Activated CD4-positive, alpha-beta memory T cell treated with anti-CD3 and anti-CD28 coated beads, Interleukin-2, amount 10 ng/mL, durations not matched to agents 7 days and 5 days (primary cell): ENCODE measurements at places on chromosomes 1 and 21. TPM values are rescaled to one million over a fixed set of nuclear protein-coding genes. Genes with fewer than 3 reads are reported as not detected.

DNA sequence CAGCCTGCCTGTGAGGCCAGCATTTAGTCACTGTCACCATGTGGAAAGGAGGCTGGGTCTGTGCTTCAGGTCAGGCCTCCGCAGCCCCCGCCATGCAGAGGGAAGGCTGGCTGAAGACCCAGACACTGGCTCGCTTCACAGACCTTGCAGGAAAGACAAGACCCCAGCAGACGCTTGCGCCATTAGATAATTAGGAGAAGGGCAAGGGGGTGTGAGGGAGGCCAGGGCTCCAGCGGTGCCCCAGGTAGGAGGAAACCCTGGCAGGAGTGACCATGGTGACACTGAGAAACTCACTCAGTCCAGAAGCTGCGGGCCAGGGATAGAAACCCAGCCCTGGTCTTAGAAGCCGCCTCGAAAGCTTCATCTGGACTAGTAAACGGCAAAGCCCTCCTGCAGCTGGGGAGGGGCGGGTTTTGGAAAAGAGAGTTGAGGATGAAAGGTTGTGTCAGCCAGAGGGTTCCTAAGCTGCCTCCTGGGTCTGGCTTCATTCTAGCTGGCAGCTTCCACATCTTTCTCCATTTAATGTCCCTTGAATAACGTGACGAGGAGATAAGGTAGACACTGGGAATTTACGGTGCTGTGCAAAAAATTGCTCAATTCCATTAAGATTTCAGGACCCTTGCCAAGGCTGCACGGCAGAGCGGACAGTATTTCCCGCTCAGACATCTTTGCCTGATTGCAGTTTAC, 294.1 kb upstream of the VAMP3 start:
- no peaks in the 10 kb centered on the region for H3K36me3 ChIP-seq
- no peaks in the 10 kb centered on the region for H3K4me1 ChIP-seq
- H3K27me3 ChIP-seq, result no peaks in the 10 kb centered on the region
- DNase-seq, result no peak
- H3K27ac ChIP-seq, result no peak overlapping the region
- H3K4me3 ChIP-seq, result no peak overlapping the region

The HEYL gene
- total RNA-seq, result not detected

The PPIAL4G gene
- 0.86 TPM for total RNA-seq

The ATP6V1G3 gene
- not detected for total RNA-seq

GRCh38 chr1:87052961-87053360, 138.5 kb downstream of the HS2ST1 start:
- H3K4me3 ChIP-seq, result no peak overlapping the region
- no peaks in the 10 kb centered on the region for H3K27me3 ChIP-seq
- H3K36me3 ChIP-seq, result peaks cover 3% of the 10 kb centered on the region
- peaks cover 2% of the 10 kb centered on the region for H3K4me1 ChIP-seq
- no peak overlapping the region for H3K27ac ChIP-seq
- no peak for DNase-seq

The MIA3 gene
- 48.7 TPM for total RNA-seq

The CCDC17 gene
- 3.6 TPM for total RNA-seq

The UTS2 gene
- total RNA-seq, result 1.1 TPM

The PRAMEF25 gene
- not detected for total RNA-seq

- H3K4me3 ChIP-seq, result no peak overlapping the region
- no peak for DNase-seq
- peak overlapping the region; percentile 6 for H3K27ac ChIP-seq
- H3K27me3 ChIP-seq, result no peaks in the 10 kb centered on the region
- peaks cover 37% of the 10 kb centered on the region for H3K36me3 ChIP-seq
These were observed 8.7 kb downstream of the C1orf74 start for GRCh38 chr1:209775678-209776077.

DNA sequence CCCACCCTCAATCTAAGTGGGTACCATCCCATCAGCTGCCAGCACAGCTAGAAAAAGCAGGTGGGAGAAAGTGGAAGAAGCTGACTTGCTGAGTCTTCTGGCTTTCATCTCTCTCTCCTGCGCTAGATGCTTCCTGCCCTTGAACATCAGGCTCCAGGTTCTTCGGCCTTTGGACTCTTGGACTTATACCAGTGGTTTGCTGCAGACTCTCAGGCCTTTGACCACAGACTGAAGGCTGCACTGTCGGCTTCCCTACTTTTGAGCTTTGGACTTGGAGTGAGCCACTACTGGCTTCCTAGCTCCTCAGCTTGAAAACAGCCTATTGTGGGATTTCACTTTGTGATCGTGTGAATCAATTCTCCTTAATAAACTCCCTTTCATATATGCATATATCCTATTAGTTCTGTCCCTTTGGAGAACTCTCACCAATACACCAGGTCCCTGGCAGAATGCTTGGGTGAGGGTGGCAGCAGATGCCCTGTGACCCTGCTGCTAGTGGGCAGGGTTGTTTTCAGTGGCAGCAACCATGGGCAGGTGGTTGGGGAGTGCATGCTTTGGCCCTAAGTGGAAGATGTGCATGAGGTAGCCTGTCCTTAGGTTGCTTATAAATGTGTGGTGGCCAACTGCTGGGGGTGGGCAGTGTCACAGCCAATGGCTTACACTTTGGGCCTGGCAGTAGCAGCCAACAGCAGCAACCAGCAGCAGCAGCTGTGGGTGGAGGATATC, 10.8 kb upstream of the ADAM30 start:
- DNase-seq, result no peak
- peaks cover 8% of the 10 kb centered on the region for H3K4me1 ChIP-seq
- H3K27me3 ChIP-seq, result peaks cover 27% of the 10 kb centered on the region
- no peak overlapping the region for H3K4me3 ChIP-seq
- H3K36me3 ChIP-seq, result peaks cover 3% of the 10 kb centered on the region

The CSMD2 gene
- total RNA-seq, result not detected

The DSCAM gene
- not detected for total RNA-seq

- peaks cover 37% of the 10 kb centered on the region for H3K4me1 ChIP-seq
- peaks cover 26% of the 10 kb centered on the region for H3K27me3 ChIP-seq
- no peak for DNase-seq
- peak overlapping the region; percentile 44 for H3K27ac ChIP-seq
- H3K4me3 ChIP-seq, result peak overlapping the region; percentile 18
These were observed 96.1 kb upstream of the OLIG2 start for GRCh38 chr21:32929633-32930038.

The FAM72B gene
- total RNA-seq, result 31.6 TPM

GRCh38 chr1:192860478-192861185, 51.8 kb downstream of the RGS2 start:
- no peaks in the 10 kb centered on the region for H3K36me3 ChIP-seq
- no peak overlapping the region for H3K27ac ChIP-seq
- DNase-seq, result no peak
- H3K4me3 ChIP-seq, result no peak overlapping the region
- no peaks in the 10 kb centered on the region for H3K27me3 ChIP-seq
- H3K4me1 ChIP-seq, result peaks cover 3% of the 10 kb centered on the region

DNA sequence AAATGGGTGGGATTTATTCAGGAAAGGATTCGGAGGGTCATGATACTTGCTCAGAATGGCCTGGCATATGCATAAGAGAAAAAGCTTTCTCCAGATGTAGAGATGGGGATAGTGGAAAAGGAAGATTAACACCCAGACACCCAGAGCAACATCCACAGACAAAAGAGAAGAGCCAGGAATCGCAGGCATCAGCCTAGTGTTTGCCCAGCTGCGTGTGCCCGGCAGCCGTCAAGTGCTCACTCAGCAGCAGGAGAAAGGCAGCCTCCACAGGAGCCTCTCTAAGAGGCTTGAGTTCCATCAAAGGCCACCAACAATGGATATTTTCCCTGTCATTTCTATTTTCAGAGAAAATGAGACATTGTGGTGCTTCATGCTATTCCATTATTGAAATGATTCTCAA, 54.7 kb downstream of the NTPCR start:
- no peaks in the 10 kb centered on the region for H3K4me1 ChIP-seq
- H3K36me3 ChIP-seq, result peaks cover 7% of the 10 kb centered on the region
- H3K27me3 ChIP-seq, result no peaks in the 10 kb centered on the region
- no peak overlapping the region for H3K27ac ChIP-seq
- no peak overlapping the region for H3K4me3 ChIP-seq

DNA sequence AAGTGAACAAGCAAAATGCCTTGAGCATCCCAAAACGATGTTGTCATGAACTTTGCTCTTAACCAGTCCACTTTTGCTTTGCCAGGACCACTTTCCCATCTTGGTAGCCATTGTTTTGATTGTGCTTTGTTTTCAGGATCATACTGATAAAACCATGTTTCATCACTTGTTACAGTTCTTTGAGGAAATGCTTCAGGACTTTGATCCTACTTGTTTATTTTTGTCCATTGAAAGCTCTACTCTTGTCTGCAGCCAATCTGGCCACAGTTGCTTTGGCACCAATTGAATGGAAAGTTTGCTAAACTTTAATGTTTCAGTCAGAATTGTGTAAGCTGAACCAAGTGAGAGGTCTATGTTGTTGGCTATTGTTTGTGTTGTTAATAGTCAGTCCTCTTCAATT, 12.8 kb downstream of the PLPPR4 start:
- H3K27me3 ChIP-seq, result no peaks in the 10 kb centered on the region
- DNase-seq, result no peak
- no peak overlapping the region for H3K27ac ChIP-seq
- no peaks in the 10 kb centered on the region for H3K4me1 ChIP-seq

GRCh38 chr1:240366636-240367035, 245.3 kb downstream of the GREM2 start:
- H3K27ac ChIP-seq, result no peak overlapping the region
- no peaks in the 10 kb centered on the region for H3K27me3 ChIP-seq
- H3K4me1 ChIP-seq, result no peaks in the 10 kb centered on the region
- H3K36me3 ChIP-seq, result no peaks in the 10 kb centered on the region

The LRRC71 gene
- not detected for total RNA-seq

GRCh38 chr1:244801246-244801645, 34.2 kb upstream of the COX20 start:
- H3K4me1 ChIP-seq, result peaks cover 5% of the 10 kb centered on the region
- no peak overlapping the region for H3K4me3 ChIP-seq
- DNase-seq, result peak; percentile 51
- no peaks in the 10 kb centered on the region for H3K36me3 ChIP-seq
- peaks cover 4% of the 10 kb centered on the region for H3K27me3 ChIP-seq

The INKA2 gene
- total RNA-seq, result 2.8 TPM

GRCh38 chr1:154442006-154442740, 37.0 kb downstream of the IL6R start:
- H3K4me3 ChIP-seq, result no peak overlapping the region
- peaks cover 38% of the 10 kb centered on the region for H3K36me3 ChIP-seq
- H3K27me3 ChIP-seq, result peaks cover 23% of the 10 kb centered on the region
- DNase-seq, result no peak
- no peak overlapping the region for H3K27ac ChIP-seq

DNA sequence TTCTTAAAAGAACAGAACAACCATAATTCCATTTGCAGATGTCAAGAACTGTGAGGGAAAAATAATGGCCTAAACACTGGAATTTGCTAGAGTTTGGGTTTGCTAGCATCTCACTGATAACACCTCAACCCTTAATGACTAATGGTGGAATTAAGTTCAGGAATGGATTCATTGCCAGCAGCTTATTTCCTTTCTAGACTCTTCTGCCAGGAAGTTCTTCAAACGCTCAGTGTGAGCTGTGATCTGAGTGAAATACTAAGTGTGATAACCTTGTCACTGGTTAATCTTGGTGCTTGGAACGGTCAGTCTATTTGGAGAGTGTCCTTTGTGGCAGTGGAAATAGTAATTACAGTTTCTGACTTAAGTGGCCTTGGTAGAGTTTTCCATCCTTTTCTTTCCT, 21.6 kb upstream of the PLEKHM2 start:
- DNase-seq, result no peak
- no peaks in the 10 kb centered on the region for H3K27me3 ChIP-seq
- H3K36me3 ChIP-seq, result peaks cover 48% of the 10 kb centered on the region
- H3K4me1 ChIP-seq, result no peaks in the 10 kb centered on the region
- H3K4me3 ChIP-seq, result no peak overlapping the region

DNA sequence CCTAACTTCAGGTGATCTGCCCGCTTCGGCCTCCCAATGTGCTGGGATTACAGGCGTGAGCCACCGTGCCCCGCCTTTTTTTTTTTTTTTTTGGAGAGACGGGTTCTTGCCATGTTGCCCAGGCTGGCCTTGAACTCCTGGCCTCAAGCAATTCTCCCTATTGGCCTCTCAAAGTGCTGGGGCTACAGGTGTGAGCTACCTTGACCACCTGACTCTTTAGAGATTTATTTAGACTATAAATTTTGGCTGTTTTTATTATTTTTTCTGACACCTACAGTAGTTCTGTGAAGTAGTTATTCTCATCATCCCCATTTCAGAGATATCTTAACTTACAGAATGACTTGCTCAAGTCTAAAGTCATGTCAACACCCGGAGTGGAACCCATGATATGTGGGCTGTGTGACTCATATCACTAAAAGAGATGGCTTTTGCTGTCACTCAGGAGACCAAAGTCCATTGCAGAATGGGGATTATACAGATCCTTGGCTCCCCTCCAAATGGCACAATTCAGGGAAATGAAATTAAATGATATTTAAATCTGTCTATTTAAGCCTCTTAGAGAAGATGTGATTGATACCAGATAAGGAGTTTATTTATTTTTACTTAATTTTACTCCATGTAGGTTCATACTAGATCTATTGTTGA, 93.2 kb downstream of the CTH start:
- H3K4me1 ChIP-seq, result peaks cover 11% of the 10 kb centered on the region
- H3K36me3 ChIP-seq, result no peaks in the 10 kb centered on the region
- no peak for DNase-seq

DNA sequence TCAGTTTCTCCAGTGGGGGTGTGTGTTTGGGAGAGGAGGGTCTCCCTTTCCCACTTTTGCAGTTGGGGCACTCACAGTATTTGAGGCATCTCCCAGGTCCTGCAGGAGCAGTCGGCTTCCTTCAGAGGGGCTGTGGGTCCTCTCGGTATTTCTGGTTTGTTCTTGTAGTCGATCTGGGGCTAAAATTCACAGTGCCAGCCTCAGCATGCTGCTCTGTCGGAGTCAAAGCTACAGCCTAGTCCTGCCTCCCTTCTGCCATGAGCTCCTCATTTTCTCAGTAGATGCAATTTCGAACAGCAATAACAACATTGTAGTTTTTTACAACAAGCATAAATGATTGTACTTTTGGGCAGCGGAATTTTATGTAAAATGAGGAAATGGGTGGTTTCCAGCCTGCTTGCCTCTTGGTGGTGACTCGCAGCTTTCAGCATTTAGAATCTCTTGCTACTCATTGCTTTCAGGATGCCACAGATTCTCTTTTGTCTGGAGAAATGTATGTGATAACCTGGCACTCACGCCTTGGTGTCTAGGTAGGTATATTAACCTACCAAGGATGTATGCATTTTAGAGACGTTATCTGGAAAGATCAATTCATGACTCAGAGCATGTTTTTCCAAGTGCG, 82.4 kb upstream of the C21orf91 start:
- no peak for DNase-seq
- peaks cover 7% of the 10 kb centered on the region for H3K36me3 ChIP-seq
- peaks cover 12% of the 10 kb centered on the region for H3K4me1 ChIP-seq
